ENCODE measurements at places on chromosomes 1 and 21.

DNA sequence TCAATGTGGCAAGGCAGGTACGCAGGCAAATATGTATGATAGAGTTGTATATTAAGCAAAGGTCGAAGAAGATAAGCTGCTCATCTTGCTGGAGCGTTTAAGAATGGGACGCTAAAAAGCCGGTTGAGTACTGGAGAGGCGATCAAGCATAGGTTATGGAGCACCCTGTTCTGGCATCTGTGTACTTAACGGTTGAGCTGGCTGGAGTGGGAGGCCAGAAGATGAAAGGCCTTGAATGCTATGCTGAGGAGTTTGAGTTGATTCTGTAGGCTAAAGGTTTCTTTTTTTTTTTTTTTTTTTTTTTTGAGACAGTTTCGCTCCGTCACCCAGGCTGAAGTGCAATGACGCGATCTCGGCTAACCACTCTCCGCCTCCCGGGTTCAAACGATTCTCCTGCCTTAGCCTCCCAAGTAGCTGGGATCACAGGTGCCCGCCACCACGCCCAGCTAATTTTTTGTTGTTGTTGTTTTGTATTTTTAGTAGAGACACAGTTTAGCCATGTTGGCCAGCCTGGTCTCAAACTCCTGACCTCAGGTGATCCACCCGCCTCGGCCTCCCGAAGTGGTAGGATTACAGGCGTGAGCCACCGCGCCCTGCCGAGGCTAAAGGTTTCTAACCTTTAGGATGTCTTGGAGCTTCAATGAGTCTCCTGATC, 850 bp upstream of the KHDC4 start:
- DNase-seq = no peak

DNA sequence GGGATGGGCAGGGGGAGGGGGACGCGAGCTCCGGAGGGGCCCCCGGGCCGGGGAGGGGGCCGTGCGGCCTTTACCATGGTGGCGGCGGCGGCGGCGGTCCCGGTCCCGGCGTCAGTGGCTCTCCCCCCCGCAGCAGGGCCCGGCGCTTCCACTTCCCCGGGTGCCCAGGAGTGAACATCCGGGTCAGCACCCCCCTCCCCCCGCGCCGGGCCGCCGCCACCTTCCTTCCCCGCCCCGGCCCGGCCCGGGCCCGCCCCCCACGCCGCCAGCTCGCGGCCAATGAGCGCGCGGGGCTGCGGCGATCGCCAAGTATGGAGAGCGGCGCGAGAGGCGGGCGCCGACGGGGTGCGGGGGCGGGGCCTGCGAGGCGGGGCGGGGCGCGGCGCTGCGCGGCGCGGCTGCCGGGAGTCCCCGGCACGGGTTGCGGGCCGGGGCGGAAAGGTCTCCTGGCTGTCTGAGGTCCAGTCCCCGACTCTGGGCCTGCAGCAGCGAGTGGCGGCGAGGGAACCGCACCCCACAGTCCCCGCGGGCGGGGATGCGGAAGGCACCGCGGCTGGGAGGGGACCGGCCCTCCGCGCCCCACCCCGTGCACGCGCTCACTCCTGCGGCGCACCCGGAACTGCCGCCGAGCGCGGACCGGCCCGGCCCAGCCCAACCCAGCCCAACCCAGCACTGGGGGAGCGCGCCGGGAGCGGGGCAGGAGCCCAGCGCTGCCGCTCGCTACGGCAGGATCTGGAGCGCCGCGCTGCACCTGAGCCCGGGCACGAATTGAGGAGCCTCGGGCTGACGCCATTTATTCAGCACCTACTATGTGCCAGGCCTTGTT, at the start of gene CAPZB:
Gene CAPZB, minus strand, starts transcription at position 178 of the 826 bp plus-strand sequence. Its CDS starts 101 bp downstream, at position 77.
- peak; percentile 70 for DNase-seq

- DNase-seq = no peak
Measured at GRCh38 chr1:183040547-183040971, 17.3 kb downstream of the LAMC1 start.

DNA sequence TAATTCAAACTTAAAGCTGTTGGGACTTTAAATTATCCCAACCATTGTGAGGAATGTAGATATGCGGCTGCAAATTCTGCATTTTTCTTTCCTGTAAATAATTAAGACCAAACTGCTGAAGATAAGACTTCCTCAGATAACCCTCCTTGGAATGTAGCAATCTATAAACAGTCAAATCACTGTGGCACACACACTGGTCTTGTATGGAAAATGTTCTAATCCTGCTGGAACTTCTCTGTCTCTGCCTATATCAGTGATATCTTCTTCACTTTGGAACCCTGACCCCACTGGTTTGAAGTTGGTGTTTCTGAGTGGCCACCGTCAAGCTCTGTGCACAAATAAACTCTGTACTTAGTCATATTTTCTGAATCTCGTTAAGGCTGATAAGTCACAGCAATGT, 32.9 kb downstream of the HSF2BP start:
- no peak for DNase-seq

DNA sequence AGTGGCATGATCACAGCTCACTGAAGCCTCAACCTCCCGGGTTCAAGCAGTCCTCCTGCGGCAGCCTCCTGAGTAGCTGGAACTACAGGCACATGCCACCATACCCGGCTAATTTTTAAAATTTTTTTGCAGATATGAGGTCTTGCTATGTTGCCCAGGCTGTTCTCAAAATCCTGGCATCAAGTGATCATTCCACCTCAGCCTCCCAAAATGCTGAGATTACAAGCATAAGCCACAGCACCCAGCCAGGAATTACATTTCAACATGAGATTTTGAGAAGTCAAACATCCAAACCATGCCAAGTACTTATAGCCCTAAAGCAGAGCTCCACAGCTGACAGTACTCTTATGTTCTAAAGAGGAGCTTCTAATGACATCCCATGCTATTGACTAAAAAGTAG, 200.1 kb downstream of the FCRL5 start:
- no peak for DNase-seq

DNA sequence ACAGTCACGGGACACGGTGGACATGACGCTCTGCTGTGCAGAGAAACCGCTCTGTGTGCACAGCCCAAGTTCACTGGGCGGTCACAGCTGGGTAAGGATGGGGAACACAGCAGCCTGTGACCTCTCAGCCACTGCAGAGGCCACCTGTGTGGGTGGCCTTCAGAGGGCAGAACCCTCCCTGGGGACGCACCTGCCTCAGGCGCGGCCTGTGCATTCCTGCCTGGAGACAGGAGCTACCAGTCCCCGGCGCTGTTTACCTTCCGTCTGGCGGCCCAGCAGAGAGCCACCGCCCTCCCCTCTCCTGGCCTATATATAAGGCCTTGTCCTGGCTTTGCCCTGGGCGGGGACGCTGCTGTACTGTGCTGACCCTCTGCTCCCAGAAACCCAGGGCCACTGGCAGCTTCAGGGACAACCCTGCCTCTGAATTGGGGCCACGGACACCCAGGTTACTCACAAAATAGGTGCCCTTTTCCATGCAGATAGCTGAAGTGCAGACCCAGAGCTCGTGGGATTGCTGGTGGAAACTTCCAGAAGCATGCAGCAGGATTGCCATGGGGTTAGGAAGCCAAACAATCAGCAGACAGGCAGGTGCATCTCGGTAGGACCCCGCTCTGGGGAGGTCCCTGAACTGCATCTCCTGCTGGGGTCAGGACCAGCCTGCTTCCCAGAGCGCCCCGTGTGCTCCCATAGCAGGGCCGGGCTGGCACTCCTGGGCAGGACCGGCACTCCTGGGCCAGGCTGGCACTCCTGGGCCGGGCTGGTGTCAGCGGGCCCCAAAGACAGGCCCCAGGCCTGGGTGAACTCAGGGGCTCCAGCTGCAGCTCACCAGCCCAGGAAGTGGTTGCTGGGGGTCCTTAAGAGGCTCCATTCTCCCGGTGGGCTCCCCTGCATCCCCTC, 83.6 kb downstream of the SIK1 start:
- no peak for DNase-seq

DNA sequence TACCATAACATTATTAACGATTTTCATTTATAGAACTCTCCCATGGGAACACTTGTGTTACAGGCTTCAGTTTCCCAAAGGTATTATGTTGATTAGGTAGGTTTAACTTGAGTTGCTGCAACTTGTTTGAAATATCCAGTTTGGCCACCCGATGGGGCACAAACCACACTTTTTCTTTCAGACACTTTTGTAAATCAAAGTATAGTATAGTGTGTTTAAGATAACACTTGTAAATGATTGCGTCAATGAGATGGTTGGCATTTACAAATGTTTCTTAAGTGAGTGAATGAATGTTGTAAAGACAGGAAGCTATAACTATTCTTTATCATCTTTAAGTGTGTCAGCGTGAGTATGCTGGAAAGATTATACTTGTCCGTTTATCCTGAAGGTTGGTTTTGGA, 4.3 kb downstream of the XPR1 start:
- DNase-seq = no peak

DNA sequence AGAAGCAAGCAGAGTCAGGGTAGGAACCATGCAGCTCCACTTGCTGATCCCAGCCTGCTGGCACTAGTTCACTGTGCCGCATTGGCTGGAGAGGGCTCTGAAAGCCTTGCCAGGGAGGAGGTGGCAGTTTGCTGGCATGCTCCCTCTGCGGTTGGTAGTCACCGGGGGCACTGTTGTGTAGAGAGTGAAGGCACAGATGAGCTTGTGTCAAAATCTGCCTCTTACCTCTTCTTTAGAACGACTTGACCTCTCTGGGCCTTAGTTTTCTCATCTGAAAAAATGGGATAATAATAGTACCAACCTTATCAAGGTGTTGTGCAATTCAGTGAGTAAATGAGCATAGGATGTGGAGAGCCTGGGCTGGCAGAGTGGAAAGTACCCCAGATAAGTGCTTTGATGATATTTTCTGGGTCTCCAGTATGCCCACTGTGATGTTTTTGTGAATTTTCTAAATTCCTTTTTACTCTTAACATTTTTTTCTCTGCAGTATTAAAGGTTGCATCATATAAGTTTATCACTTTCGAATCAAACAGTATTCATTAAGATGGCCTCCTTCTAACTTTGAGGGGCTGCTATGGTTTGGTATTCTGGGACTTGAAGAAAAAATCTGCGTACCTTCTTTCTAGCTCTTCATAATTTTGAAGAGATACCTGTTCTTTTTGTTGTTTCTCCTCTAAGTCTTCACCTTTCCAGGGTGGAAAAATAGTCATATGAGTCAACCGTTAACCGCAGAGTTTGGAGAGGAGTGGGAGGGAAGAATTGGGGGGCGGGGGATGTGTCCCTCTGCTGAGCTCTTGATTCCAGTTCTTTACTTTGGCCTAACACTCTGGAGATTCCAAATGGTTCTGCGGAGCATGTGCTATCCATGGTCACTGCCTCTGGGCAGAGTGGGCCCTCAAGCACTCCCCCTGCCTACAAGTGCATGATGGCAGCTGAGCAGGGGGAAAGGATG, 26.8 kb downstream of the SZRD1 start:
- DNase-seq = peak; percentile 18

DNA sequence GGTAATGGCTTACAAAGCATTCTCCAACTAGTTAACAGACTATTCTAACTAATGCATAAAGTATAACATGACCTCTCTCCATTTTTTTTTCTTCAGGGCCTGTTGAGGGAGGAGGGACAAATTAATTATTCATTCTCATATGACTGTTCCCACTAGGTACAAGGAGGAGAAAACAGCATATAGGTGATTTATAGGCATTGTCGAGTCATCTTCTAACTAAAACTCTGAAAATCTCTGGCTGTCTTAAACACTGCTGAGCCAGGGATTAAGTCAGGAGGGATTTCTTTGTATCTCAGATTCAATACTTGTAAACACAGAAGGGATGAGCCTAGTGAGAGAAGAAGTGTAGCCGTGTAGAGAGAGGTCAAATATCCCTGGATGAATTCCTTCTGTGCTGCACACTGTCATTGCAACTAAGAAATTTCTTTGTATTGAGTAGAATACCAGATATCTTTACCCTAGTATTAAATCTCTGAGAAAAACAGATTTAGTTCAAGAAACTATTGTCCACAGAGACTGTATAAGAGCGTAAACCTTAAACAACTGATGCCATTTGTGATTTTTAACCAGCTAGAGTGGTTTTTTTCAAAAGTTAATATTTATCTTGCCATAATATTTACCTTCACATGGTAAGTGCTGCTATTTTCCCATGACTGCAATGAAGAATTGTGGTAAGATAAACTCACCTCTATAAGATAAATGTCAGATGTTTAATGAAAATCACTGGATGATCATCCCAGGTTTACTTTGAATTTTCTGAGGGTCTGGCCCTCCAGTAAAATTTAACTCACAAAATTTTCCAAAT, 465.3 kb downstream of the RWDD3 start:
- no peak for DNase-seq

- no peak for DNase-seq
Measured at GRCh38 chr1:220221269-220221668, 51.0 kb downstream of the RAB3GAP2 start.

- no peak for DNase-seq
Measured at GRCh38 chr1:14896381-14897079, 257.0 kb upstream of the TMEM51 start.

GRCh38 chr1:26314501-26314900, 3.3 kb upstream of the CD52 start:
- DNase-seq = no peak

DNA sequence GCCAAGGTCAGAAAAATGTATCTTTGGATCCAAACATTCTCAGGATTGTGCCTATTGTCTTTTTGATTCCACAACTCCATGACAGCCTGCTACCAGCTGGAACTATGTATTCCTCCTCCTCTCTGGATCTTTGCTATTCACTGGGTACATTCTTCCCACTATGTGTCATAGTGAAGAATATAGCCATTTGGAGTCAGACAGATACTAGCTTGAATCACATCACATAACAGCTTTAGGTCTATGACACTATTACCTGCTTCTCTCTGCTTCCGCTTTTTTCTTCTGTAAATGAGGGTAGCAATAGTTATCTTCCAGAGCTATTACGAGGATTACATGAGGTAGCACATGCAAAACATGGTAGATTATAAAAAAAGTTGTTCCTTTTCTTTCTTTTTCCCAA, 5.4 kb upstream of the EXO1 start:
- DNase-seq = no peak

All from amygdala (tissue), 56 donors.